SIG-M5 (cell line): ENCODE measurements at places on chromosomes 2 and 18.

GRCh38 chr2:46311651-46312223, 14.5 kb downstream of the EPAS1 start:
- no peak for DNase-seq

DNA sequence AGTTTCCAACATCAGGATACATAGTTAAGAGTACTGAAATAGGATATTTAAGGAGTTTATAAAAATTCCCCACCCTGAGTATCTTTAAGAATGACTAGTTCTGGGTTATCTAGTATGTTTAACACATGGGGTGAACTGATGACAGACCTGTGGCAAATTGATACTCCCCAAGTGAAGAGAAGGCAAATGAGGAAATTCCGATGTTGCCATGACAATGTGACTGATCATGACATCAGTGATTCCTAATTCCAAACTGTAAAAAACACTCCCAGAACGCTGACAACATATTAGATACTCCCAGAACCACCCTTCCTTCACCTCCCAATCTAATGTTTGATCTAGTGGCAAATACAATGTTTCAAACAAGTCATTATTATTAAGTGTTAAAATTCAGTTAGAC, 77.6 kb downstream of the RBMS1 start:
- DNase-seq: no peak

- no peak for DNase-seq
Measured at GRCh38 chr2:217269701-217270484, 410.0 kb upstream of the TNP1 start.

DNA sequence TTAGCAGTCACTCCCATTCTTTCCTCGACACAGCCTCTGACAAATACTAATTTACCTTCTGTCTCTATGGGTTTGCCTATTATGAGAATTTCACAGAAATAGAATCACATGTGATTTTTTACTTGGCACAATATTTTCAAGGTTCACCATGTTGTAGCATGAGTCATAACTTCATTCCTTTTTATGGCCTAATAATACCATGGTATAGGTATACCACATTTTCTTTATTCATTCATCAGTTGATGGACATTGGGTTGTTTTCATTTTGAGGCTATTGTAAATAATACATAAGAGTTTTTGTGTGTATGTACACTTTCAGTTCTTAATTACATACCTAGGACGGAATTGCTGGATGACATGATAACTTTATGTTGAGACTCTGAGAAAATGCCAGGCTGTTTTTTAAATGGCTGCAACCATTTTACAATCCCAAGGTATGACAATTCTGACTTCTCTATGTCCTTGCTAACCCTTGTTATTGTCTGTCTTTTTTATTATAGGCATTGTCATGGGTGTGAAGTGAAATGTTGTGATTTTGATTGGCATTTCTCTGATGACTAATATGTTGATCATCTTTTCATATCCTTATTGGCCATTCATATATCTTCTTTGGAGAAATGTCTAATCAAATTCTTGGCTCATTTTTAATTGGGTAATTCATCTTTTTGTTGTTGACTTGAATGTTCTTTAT, 87.9 kb downstream of the IRS1 start:
- DNase-seq: no peak

GRCh38 chr2:165067643-165068486, 112.5 kb upstream of the SLC38A11 start:
- no peak for DNase-seq

GRCh38 chr2:23599667-23600066, 214.7 kb downstream of the KLHL29 start:
- no peak for DNase-seq

GRCh38 chr2:212193056-212193455, 345.5 kb downstream of the ERBB4 start:
- no peak for DNase-seq

- DNase-seq: no peak
Measured at GRCh38 chr2:31828891-31829290, 181.9 kb downstream of the MEMO1 start.

DNA sequence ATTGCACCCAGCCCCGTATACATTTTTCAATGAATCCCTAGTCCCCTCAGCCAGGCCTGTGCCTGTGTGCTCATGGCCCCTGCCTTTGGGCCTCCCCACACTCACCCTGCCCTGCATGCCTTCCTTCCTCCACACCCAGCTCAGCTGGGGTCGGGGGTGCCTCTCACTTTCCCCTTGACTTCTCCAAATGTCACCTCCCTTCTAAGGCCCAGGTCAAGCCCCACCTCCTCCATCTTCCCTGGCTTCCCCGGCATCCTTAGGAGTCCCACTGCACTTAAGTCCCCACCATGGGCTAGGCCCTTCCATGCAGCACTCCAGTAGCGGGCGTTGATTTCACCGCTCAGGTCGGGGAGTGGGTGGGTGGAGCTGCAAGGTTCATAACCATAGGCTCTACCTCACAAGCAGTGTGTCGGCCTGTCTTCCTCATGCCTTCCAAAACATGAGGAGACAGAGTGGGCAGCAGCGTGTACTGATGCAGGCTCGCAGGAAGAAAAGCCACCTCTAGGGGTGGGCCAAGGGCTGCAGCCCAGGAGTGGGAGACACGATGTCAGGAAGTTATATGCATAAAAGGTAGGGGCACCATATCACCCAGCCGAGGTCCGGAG, 47.7 kb downstream of the DNMT3A start:
- DNase-seq: no peak

DNA sequence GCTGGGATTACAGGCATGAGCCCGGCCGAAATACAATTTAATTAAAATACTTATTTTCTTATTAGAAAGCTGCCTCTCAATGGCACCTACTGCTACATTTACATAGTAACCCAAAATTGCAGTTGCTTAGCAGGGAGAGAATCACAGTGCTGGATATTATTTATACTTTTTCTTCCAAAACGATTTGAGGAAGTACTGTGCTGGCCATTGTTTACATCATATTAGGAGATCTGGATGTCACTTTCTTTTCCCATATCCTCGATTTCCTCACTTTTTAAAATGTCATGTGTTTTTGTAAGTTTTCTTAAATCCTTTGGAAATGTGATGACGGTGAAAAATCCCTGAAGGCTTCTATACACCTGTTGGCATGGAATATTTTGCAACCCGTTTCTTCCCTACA, 3.4 kb upstream of the SP3 start:
- DNase-seq: no peak

DNA sequence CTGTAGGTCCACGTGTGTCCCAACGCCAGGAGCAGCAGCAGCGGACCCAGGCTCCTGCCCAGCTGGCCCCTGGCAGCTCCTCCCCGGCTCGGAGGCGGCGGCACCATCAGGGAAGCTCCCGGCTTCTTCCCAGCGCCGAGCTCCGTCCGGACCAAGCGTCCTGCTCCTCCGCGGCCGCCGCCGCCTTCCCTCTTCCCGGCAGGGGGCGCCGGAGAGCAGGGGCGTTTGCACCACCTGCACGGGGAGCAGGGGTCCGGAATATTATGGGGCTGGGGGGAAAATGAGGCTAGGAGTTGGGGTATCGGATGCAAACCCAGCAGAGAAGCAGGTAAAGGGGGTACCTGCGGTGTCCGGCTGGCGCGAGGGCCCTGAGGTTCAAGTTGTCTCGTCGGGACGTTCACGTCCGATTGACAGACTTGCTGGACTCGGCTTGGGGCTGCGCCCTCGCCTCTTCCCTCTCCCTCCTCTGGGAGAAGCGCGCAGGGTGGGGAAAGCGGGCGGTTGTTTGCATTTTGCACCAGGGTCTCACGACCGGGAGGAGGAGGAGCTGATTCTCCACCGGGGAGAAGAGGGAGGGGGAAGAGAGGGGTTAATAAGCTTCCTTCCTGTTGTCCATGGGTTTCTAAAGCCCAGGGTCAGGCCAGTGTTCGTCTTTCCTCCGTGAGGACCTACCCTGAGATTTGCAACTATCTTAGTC, at the start of gene CCBE1:
CCBE1 (minus strand) TSS at position 188 of the 697 bp plus-strand sequence.
- no peak for DNase-seq

GRCh38 chr2:140880573-140880972, 1250.2 kb downstream of the LRP1B start:
- no peak for DNase-seq

GRCh38 chr2:104975851-104976250, 62.0 kb upstream of the MRPS9 start:
- no peak for DNase-seq

DNA sequence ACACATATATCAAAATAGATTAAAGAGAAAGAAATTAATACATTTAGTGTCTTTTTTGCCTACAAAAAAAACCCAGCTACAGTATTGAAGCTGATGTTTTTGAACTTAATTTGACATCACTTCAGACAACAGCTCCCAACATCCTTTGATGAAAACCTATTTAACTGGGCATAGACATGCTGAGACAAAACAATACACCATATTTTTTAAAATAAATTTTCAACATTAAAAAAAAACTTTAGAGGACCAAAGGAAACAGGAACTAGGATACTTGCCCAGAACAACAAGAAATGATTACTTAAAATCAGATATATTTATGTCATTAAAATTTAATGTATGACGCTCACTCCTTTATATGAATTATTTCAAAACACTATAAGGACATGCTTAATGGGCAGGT, 178.1 kb downstream of the MREG start:
- DNase-seq: no peak

DNA sequence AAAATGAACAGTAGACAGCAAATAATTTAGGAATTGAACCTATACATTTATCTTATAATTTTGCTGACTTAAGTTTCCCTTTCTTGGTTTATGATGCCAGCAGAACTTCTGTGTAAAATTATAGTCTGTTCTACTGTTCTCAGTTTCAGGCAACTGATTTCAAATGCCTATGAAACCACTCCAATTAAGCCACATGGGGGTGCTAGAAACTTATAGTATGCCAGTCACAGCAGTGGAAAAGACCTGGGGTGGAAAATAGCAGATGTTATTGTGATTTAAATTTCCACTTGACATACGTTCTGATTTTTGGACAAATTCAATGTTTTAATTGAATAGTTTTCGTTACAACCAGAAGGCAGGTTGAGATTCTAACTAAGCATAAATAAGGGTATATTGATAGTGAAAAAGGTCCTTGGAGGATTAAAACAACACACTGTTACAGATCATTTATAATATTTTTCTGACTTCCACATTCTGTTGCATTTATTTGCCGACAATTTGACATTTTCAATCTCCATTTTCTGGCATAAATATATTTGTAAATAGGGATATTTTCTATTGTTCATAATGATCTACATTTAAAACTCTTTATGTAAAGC, 61.4 kb downstream of the CPS1 start:
- no peak for DNase-seq

- no peak for DNase-seq
Measured at GRCh38 chr18:49500201-49500921, 13.3 kb upstream of the C18orf32 start.

- no peak for DNase-seq
Measured at GRCh38 chr2:232794981-232795380, 18.6 kb upstream of the KCNJ13 start.

DNA sequence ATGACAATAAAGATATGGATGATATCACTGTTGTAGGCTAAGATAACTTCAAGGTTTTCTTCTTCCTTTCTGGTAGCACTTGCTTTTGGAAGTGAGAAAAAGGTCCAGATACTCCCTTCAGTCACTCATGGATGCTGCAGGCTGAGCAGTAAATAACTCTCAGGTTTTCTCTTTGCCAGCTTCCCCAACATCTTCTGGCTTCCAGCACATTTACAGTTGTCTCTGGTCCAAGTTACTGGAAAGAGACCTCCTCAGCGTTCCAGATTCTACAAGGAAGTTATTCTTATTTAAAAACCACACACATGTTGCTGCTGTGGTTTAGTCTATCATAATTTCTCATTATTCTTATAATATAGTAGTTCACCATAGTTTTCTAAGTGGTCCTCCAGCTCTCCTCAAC, 383.4 kb downstream of the PLCL1 start:
- no peak for DNase-seq

GRCh38 chr2:43087413-43087812, 139.0 kb downstream of the ZFP36L2 start:
- DNase-seq: no peak

DNA sequence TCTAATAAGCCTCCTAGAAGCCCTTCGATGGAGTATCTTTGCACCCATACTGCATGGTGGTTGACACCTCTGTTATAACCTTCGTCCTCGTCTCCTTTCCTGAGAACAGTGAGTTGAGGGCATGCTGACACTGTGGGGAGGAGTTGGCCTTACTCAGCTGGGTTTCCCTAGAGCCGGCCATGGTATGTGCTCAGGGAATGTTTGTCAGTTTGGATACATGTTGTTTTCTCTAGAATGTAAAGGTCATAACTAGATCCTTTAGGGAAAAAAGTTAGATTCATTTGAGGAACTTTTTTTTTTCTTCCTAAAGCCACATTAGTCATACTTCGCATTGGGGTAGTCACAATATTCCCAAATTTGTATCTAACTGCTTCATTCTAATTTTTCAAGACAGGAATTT, 106.0 kb upstream of the FOSL2 start:
- no peak for DNase-seq

DNA sequence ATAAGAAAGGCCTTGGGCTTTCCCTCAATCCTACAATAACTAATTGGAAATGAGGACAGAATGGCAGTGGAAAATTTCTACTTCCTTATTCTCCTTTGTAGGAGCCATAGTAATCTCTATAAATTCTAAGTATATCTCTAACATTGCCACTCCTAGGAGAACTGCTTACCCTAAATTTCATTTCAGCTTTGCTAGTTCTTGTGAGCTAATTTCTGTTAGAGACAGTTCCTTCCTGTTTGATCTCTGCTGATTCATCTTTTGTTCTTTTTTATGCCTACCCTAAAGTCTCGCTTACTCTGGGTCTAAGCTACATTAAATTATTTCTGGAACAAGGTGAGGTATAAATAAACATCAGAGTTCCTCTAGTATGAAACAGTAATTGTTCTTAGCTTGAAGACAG, 25.7 kb downstream of the ABHD3 start:
- no peak for DNase-seq

GRCh38 chr2:207162316-207162715, 3.4 kb downstream of the KLF7 start:
- no peak for DNase-seq

- DNase-seq: no peak
Measured at GRCh38 chr18:23341383-23341782, 111.7 kb upstream of the RIOK3 start.

- DNase-seq: no peak
Measured at GRCh38 chr2:238345297-238345968, 25.1 kb downstream of the TRAF3IP1 start.

- DNase-seq: no peak
Measured at GRCh38 chr2:233080836-233081229, 20.7 kb downstream of the INPP5D start.

DNA sequence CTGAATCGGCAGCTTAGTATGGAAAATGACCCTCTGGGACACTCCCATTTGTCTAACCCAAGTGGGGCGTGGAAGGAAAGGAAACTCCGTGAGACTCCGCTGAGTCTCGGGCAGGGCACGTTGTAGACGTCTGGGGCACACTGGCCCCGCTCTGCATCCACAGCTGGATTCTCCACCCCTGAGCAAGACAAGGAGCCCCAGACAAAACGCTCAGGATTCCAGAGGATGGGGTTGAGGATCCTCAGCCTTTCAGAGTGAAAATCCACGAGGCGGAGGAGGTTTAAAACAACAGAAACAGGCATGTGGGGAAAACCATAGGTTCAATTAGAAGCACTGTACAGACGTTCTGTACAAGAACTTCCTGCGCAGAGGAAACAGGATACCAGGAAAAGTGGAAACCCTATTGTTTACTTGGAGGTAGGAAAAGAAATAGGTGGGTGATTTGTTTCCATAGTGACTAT, 124.9 kb upstream of the ZNF236 start:
- DNase-seq: no peak
